CD4-positive, alpha-beta memory T cell (primary cell): ENCODE measurements at places on chromosomes 16 and 17. TPM values are rescaled to one million over a fixed set of nuclear protein-coding genes. Genes with fewer than 3 reads are reported as not detected.

Gene ATP2A3
- 34.4 TPM for polyA plus RNA-seq

Gene TEKT3
- polyA plus RNA-seq = not detected

Gene VEZF1
- 50.2 TPM for polyA plus RNA-seq

Gene DNAH2
- polyA plus RNA-seq = not detected

Gene SULT1A2
- polyA plus RNA-seq = 0.18 TPM

Gene TMIGD1
- not detected for polyA plus RNA-seq

Gene B4GALNT2
- polyA plus RNA-seq = not detected

Gene SSTR5
- not detected for polyA plus RNA-seq

Gene GPR179
- polyA plus RNA-seq = not detected

Gene SOST
- polyA plus RNA-seq = not detected

Gene PYCARD
- 52.4 TPM for polyA plus RNA-seq

Gene KRT9
- polyA plus RNA-seq = not detected

Gene MEOX1
- polyA plus RNA-seq = 5.1 TPM

Gene MILR1
- not detected for polyA plus RNA-seq

Gene SLFN13
- 5.4 TPM for polyA plus RNA-seq

Gene AURKB
- 0.36 TPM for polyA plus RNA-seq

Gene HOXB3
- polyA plus RNA-seq = not detected

Gene MT4
- not detected for polyA plus RNA-seq

Gene CRYM
- not detected for polyA plus RNA-seq
